ENCODE measurements at places on chromosomes 1 and 21. TPM values are rescaled to one million over a fixed set of nuclear protein-coding genes. Genes with fewer than 3 reads are reported as not detected.
A peak's percentile ranks its signal among the peaks of the same experiment; 100 is the strongest.

GRCh38 chr21:14284481-14284880 is 68.5 kb downstream of the RBM11 start:
- no peaks in the 10 kb centered on the region for H3K36me3 ChIP-seq
- DNase-seq = no peak
- H3K27ac ChIP-seq = no peak overlapping the region
- peaks cover 18% of the 10 kb centered on the region for H3K27me3 ChIP-seq
- no peak overlapping the region for H3K4me3 ChIP-seq

DNA sequence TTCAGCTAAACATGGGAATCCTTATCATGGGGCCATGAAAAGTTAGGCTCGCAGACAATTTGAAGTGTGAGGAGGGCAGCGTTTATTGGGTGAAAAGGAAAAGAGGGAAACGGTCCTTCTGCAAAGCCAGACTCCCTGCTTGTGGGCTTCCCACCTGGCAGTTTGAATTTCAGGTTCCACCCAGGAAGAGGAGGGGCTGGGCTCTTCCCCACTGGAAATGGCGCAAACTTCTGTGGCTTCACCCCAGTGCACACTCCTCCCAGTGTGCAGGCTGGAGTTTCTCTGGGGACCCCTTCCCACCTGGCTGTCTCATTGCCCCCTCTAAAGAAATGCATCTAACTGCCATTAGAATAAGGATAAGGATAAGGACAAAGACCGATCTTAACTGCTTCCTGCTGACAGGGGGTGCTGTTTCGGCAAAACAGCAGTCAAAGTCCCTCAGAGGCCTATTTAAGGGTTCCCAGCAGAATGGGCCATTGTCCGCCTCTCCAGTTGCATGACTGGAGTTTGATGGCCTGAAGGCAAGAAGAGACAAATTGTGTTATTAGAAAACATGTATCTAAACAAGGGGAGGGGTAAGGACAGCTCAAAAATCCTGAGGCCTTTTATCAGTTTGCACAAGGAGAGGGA is 20.4 kb downstream of the AIM2 start:
- H3K4me1 ChIP-seq = no peaks in the 10 kb centered on the region
- H3K27ac ChIP-seq = no peak overlapping the region
- H3K27me3 ChIP-seq = no peaks in the 10 kb centered on the region
- no peak for DNase-seq

- H3K27me3 ChIP-seq = no peaks in the 10 kb centered on the region
- H3K27ac ChIP-seq = no peak overlapping the region
- no peak overlapping the region for H3K4me3 ChIP-seq
- H3K36me3 ChIP-seq = peaks cover 15% of the 10 kb centered on the region
- no peak for DNase-seq
Measured at GRCh38 chr21:45179568-45180245, 105.3 kb downstream of the ADARB1 start.

DNA sequence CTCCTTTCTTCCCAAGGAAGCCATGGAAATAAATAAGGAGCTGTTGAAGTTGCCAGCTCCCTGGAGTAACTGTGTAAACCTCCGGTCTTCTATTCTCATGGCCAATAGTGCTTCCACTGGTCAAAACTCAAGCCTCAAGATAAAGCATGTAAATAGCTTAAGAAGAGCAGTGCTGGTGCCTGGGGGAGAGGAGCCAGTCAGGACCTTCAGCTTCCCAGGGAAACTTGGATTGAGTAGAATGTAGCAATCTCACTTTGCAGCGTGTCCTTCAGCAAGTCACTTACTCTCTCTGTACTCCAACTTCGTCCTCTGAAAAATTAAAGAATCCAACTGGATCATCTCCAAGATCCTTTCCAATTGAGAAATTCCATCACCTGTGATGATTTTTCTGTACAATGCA is 44.7 kb downstream of the NAV1 start:
- H3K4me1 ChIP-seq = peaks cover 14% of the 10 kb centered on the region
- peaks cover 7% of the 10 kb centered on the region for H3K36me3 ChIP-seq
- H3K27me3 ChIP-seq = no peaks in the 10 kb centered on the region
- no peak overlapping the region for H3K4me3 ChIP-seq

GRCh38 chr1:110235834-110236682 is 25.9 kb downstream of the KCNC4 start:
- no peaks in the 10 kb centered on the region for H3K36me3 ChIP-seq
- no peak overlapping the region for H3K27ac ChIP-seq
- H3K4me1 ChIP-seq = peaks cover 10% of the 10 kb centered on the region
- H3K27me3 ChIP-seq = peaks cover 11% of the 10 kb centered on the region

GRCh38 chr1:234235434-234235881 is 137.8 kb upstream of the COA6 start:
- no peak overlapping the region for H3K4me3 ChIP-seq
- H3K4me1 ChIP-seq = peaks cover 5% of the 10 kb centered on the region
- H3K27me3 ChIP-seq = peaks cover 44% of the 10 kb centered on the region
- no peak for DNase-seq
- no peaks in the 10 kb centered on the region for H3K36me3 ChIP-seq

DNA sequence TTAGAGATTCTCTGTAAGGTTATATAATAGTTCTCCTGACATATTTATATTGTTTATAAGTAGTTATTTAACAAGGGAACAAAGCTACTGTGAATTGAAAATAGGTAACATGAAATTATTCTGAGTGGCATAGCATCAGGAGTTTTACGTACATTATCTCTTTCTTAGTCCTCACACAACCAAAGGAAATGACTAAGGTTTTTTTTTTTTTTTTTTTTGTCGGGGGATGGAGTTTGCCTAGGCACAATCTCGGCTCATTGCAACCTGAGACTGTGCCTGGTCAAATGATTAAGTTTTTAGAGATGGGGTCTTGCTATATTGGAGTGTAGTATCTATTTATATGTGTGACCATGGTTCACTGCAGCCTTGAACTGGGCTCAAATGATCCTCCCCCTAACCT is 24.9 kb downstream of the TMED5 start:
- H3K4me3 ChIP-seq = no peak overlapping the region
- no peak overlapping the region for H3K27ac ChIP-seq
- no peaks in the 10 kb centered on the region for H3K27me3 ChIP-seq
- H3K4me1 ChIP-seq = no peaks in the 10 kb centered on the region
- no peak for DNase-seq
- peaks cover 12% of the 10 kb centered on the region for H3K36me3 ChIP-seq

The PDC gene
- not detected for total RNA-seq

DNA sequence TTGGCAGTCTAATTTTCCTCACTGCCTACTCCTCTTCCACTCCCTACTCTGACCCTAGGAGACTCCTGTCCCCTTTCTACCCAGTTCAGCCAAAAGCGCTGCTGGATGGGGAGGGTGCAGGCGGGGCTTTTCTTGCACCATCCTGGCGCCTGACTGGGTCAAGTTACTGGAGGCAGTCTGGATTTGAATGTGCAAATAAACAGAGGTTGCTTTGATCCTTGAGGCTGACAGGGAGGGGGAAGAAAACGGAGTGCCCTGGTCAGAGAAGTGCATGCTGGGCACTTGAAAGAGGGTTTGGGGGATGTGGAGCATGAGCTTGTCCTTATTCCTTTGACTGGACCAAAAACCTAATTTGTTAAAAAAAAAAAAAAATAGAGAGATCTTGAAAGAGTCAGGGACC is 76.8 kb upstream of the SOX13 start:
- DNase-seq = no peak
- H3K27ac ChIP-seq = no peak overlapping the region
- no peak overlapping the region for H3K4me3 ChIP-seq
- peaks cover 11% of the 10 kb centered on the region for H3K4me1 ChIP-seq
- H3K36me3 ChIP-seq = peaks cover 3% of the 10 kb centered on the region

The S100A7 gene
- total RNA-seq = not detected

The TIAM1 gene
- total RNA-seq = 54.6 TPM

The ADCY10 gene
- total RNA-seq = 0.47 TPM

DNA sequence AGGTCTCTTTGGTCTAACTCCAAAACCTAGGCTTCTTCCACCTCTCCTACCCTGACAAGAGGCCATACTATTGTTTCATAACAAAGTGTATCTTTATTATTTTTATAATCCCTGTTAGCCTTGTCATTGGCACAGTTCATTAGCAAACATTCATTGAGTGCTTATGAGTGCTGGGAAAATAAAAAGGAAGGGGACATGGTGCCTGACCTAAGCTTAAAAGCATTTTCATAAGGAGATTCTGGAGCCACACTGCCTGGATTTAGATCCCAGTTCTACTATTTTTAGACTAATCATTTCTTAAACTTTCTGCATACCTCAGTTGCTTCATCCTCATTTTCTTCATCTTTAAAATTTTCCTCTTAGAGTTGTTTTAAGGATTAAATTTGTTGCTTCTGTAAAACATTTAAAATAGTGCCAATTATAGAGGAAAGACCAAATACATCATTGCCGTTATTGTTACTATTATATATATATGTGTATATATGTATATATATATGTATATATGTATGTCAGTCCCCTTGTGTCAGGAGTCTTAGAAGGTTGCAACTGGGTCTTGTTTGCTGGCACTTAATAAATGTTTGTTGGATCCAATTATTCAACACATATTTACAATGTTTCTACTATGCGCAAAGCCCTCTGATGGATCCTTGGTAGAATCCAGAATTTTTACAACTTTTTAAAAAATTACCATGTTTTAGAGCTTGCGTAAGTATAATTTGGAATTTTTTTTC is 250.9 kb upstream of the SGIP1 start:
- H3K27ac ChIP-seq = no peak overlapping the region
- no peaks in the 10 kb centered on the region for H3K36me3 ChIP-seq
- DNase-seq = no peak
- peaks cover 51% of the 10 kb centered on the region for H3K4me1 ChIP-seq
- no peak overlapping the region for H3K4me3 ChIP-seq

DNA sequence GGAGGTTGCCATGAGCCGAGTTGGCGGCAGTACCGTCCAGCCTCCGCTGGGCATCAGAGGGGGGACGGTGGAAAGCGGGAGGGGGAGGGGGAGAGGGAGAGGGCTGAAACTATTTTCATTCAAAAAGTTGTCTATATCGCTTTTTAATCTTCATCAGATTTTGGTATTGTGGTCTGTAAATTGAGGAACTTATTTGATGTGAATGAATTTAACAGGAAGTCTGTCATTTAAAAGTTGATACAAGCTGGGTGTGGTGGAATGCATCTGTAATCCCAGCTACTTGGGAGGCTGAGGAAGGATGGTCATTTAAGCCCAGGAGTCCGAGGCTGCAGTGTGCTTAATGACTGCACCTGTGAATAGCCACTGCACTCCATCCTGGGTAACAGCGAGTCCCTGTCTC is 3.0 kb upstream of the EPHX4 start:
- H3K27ac ChIP-seq = no peak overlapping the region
- no peak overlapping the region for H3K4me3 ChIP-seq
- peaks cover 12% of the 10 kb centered on the region for H3K36me3 ChIP-seq
- H3K27me3 ChIP-seq = peaks cover 7% of the 10 kb centered on the region
- peaks cover 16% of the 10 kb centered on the region for H3K4me1 ChIP-seq
- DNase-seq = no peak

The ALDH9A1 gene
- total RNA-seq = 35.2 TPM

The LRRC8D gene
- 22.6 TPM for total RNA-seq

DNA sequence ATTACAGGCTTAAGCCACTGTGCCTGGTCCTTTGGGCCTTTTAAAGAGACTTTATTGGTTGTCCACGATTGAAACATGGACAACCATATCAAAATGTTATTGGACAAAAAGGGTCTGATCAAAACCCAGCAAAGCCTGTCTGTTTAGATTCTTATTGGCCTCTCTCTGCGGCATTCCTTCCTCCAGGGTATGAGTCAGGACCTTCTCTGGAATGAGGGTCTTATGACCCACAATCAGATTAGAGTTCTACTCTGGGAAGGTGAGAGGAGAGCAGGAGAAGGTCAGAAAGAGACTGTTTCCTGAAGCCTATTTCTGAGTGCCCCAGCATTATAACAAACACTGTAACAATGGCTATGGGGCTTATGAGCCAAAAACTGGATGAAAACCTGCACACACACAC is 7.9 kb downstream of the LURAP1 start:
- H3K4me1 ChIP-seq = peaks cover 5% of the 10 kb centered on the region
- peaks cover 2% of the 10 kb centered on the region for H3K36me3 ChIP-seq
- DNase-seq = no peak
- no peak overlapping the region for H3K4me3 ChIP-seq
- H3K27ac ChIP-seq = no peak overlapping the region

- peaks cover 43% of the 10 kb centered on the region for H3K27me3 ChIP-seq
- no peaks in the 10 kb centered on the region for H3K36me3 ChIP-seq
- H3K4me1 ChIP-seq = no peaks in the 10 kb centered on the region
- H3K4me3 ChIP-seq = no peak overlapping the region
- DNase-seq = no peak
Measured at GRCh38 chr1:177118901-177119300, 45.6 kb downstream of the ASTN1 start.

The RGS18 gene
- not detected for total RNA-seq

GRCh38 chr1:37434292-37435225 is 39.8 kb upstream of the ZC3H12A start:
- H3K27me3 ChIP-seq = peaks cover 55% of the 10 kb centered on the region
- peak; percentile 86 for DNase-seq
- H3K27ac ChIP-seq = no peak overlapping the region
- no peaks in the 10 kb centered on the region for H3K36me3 ChIP-seq

GRCh38 chr1:99771513-99771918 is 5.1 kb upstream of the FRRS1 start:
- no peak for DNase-seq
- no peak overlapping the region for H3K27ac ChIP-seq
- H3K27me3 ChIP-seq = no peaks in the 10 kb centered on the region
- H3K4me3 ChIP-seq = no peak overlapping the region
- peaks cover 43% of the 10 kb centered on the region for H3K4me1 ChIP-seq
- H3K36me3 ChIP-seq = no peaks in the 10 kb centered on the region

DNA sequence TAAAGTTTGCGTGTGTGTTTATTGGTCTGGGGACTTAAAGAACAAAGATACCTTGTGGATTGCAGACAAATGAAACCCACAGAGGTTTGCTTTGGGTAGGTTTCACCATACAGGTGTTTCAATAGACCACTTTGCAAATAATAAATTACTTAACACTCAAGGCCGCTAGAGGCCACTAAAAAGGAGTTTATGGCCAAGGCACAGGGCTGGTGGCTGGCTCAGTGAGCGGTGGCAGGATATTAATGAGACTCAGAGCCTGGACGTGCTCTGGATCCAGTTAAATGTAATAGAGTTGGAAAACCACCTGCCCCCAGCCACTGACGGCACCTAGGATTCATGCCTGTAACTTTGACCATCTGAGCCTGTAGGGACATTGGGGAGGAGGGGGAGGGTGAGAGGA is 44.5 kb downstream of the LRRC38 start:
- H3K4me3 ChIP-seq = no peak overlapping the region
- H3K4me1 ChIP-seq = no peaks in the 10 kb centered on the region
- no peak overlapping the region for H3K27ac ChIP-seq
- DNase-seq = no peak

GRCh38 chr1:205666372-205667166 is 13.7 kb downstream of the SLC45A3 start:
- H3K27me3 ChIP-seq = peaks cover 3% of the 10 kb centered on the region
- H3K4me1 ChIP-seq = peaks cover 38% of the 10 kb centered on the region
- no peak overlapping the region for H3K4me3 ChIP-seq
- H3K36me3 ChIP-seq = no peaks in the 10 kb centered on the region
- no peak for DNase-seq

The C1orf185 gene
- not detected for total RNA-seq
